ENCODE measurements at places on chromosomes 3 and 15.
A peak's percentile ranks its signal among the peaks of the same experiment; 100 is the strongest.

DNA sequence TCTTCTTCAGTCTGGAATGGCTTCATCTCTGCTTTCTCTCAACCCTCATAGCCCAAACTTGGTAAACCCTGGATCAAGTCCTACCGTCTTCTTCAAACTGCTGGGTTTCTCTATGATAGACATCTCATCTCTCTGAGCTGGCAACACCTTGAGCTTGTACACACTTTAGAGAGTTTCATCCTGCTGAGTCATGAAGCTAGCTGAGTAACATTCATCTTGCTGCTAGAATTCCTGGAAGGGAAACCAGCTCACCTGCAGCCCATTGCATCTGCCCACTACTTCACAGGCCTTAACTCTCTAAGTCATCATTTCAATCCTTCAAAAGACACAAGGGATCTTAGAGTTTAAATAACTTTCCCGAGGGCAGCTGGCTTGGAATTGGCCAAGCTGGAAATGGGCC, 175.5 kb upstream of the RORA start:
- no peak for DNase-seq

- no peak for DNase-seq
Measured at GRCh38 chr3:146139586-146140110, 21.3 kb downstream of the PLOD2 start.

GRCh38 chr3:96069065-96069464, 745.3 kb upstream of the EPHA6 start:
- DNase-seq: no peak

DNA sequence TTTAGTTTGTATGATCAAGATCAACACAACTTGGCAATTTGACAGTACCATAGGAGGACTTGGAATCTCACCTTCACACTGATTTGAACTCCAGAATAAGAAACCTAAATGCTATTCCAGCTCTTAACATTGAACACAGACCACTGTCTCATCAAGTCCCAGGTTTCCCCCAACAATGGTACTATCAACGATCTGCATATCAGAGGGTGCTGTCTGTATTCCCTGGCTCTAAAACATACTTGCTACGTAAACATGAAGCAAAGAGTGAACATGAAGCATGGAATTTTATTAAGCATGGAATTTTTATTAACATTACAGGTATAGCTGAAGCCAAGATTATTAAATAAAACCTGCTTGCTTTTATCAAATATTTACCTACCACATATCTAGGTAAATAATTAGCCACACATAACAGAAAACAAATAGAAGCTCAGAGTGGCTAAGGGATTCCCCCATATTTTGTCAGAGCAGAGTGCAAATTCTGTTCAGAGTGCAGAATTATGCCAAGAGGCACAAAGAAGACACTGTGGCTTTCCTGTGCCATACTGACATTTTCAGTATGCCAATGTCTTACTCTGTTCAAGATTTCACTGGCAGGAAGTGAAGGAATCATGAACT, 22.2 kb upstream of the RIOX2 start:
- no peak for DNase-seq

DNA sequence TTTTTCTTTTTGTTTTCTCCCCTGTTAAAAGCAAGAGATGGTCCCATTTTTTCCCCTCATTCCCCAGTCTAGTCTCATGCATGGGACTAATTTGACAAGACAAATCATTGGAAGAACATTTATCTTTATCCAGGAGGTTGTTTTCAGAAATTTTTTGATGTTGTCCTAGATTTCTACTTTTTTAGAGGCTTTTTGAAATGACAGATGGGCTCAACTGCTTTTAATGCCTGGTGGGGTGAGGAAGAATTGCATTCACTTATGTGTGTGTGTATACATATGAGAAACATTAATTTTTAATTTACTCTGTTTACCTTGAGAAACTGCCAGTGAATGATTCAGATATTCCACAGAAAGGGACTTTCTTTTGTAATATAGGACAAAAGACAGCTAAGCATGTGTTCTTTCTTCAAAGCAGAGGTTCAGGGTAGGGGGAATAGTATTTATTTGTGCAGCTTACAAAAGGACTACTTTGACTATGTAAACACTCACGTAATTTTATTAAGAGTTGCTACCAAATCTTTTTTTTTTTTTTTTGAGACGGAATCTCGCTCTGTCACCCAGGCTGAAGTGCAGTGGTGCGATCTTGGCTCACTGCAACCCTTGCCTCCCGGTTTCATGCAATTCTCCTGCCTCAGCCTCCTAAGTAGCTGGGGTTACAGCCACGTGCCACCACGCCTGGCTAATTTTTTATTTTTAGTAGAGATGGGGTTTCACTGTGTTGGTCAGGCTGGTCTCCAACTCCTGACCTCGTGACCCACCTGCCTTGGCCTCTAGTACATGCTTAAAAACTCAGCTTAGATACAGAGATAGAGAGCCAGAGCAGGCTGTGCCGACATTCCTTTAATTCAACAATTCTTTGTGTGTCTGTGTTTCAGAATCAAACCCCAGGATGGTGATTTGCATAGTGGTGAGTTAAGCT, 130.1 kb upstream of the RARB start:
- no peak for DNase-seq

GRCh38 chr3:53194210-53195065, 33.4 kb downstream of the PRKCD start:
- no peak for DNase-seq

- no peak for DNase-seq
Measured at GRCh38 chr3:18883571-18883970, 264.7 kb upstream of the KCNH8 start.

GRCh38 chr3:22979581-22979980, 223.5 kb upstream of the UBE2E2 start:
- DNase-seq: no peak

GRCh38 chr15:38540510-38540909, 24.1 kb downstream of the RASGRP1 start:
- DNase-seq: no peak

DNA sequence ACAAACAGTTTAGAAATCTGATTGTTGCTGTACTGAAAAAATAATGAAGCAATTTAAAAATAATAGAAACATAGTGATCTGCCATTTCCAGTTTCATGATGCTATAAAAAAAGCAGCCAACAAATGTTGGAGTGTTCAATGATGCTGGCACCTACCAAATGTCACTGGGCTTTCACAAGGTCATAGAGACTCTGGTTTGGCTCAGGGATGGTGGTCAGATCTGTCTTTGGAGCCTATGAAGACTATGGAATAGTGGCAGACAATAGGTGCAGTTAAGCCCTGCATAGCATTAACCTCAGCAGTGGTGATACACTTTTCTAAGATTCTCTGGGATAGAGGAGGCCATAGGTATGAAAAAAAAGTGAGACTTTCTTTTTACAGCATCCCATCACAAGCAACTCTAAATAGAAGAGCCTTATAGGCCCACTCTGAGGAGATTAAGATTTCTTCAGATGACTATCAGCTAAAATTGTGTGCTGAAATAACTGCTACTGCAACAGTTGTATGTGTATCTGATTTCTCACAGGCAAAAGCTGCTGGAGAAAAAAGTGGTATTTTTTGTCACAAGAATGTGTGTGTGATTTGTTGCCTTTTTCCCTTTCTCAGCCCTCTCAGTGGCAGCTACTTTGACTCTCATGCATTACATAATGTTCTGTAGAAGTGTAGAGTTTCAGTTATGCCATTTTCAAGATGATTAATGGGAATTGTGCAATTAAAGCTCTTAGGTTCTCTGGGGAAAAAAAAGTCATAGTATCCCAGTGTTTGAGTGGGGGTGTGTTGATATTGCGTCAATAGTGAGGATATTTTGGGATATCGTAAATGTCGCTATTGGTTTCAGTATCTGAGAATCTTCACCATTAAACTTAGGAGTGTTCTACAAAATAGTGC, 137.4 kb downstream of the MBNL1 start:
- DNase-seq: no peak

DNA sequence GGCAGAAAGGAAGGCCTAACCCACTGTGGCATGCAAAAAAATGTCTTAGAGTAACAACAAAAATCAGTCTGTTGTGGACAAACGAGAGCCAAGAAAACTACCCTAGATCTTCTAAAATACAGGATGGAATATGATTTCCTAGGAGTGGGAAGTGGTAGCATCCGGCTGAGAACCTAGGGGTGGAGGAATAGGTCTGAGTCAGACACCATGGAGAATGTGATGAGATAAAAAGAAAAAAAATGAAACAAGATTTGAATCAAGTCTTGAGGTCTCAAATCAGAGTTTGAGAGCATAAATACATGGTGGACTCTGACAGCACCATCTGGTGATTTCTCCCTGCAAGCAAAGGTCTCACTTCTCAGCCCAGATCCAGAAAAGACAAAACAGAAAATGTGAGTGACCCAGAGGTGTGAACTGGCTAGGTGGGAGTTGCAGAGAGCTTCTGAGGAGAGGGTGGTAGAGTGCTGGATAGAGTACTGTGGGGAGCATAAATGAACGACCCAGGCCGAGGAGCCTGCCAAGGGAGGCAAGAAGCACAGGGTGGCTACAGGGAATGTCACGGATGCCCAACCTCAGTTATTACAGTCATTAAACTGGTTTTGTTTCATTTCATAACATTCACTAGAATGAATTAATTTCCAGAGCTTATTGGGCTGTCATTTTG, 27.6 kb upstream of the VEPH1 start:
- no peak for DNase-seq

GRCh38 chr3:168030577-168030976, 65.1 kb downstream of the GOLIM4 start:
- no peak for DNase-seq

- DNase-seq: peak; percentile 48
Measured at GRCh38 chr15:60854858-60855564, 374.1 kb downstream of the RORA start.

DNA sequence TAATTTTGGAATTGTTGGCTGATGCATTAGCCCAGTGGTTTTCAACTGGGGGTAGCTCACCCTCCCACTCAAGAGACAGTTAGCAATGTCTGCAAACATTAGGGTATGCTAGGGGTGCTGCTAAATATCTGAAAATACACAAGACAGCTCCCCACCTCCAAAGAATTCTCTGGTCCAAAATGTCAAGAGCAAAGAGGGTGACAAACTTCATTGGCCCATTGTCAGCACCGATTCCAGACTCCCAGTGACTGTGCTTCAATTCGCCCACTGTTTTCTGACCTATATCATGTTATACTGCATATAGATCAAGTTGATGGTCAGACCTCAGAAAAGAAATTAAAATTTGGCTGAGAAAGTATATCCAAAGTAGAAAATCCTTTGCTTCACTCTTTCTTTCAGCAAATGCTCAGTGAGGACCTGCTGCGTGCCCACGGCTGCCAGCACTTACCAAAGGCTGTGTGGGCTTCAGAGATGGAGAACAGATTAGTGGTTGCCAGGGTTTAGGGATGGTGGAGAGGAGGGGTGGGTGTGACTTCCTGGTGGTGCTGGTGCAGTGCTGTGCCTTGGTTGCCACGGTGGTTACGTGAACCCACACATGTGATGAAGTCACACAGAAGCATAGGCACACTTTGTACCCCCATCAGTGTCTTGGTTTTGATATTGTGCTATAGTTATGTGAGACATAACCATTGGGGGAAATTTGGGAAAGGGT, 204.0 kb downstream of the PLCL2 start:
- DNase-seq: peak; percentile 31

- DNase-seq: no peak
Measured at GRCh38 chr3:157142315-157142714, 17.6 kb downstream of the CCNL1 start.

DNA sequence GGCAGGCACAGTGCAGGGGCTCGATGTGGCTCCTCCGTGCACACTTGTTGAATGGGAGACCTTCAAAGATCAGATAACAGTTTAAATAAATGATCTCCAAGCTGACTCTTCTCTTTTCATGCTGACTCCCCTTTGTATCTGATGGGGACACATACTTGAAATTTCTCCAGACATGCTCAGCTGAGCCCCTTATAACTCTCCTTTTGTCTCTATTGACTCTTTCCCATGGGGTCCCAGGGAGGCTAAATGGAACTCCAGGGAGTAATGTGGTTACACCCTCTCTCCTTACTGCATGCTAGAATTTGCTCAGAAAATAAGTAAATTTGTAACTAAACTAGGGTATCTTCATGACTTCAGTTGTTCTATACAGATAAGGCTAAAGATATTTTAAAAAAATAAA, 48.2 kb upstream of the TM4SF4 start:
- DNase-seq: no peak

DNA sequence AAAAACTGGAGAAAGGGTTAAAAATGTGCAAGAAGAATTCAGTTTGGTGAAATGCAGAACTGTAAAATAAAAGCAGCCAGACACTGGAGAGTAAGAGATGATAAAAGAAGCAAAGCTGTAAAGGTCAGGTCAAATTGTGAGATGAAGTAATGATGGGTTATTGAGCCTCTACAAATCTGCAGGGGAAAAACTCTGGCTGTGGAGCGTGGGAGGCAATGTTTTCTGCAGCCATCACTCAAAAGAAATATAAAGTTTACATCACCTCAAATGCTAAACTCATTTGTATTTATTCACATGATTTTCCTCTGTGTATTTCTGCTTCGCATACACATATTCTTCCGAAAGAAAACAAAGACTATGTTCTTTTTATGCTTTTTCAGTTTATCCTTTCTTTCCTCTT, 158.8 kb upstream of the GPR149 start:
- no peak for DNase-seq

DNA sequence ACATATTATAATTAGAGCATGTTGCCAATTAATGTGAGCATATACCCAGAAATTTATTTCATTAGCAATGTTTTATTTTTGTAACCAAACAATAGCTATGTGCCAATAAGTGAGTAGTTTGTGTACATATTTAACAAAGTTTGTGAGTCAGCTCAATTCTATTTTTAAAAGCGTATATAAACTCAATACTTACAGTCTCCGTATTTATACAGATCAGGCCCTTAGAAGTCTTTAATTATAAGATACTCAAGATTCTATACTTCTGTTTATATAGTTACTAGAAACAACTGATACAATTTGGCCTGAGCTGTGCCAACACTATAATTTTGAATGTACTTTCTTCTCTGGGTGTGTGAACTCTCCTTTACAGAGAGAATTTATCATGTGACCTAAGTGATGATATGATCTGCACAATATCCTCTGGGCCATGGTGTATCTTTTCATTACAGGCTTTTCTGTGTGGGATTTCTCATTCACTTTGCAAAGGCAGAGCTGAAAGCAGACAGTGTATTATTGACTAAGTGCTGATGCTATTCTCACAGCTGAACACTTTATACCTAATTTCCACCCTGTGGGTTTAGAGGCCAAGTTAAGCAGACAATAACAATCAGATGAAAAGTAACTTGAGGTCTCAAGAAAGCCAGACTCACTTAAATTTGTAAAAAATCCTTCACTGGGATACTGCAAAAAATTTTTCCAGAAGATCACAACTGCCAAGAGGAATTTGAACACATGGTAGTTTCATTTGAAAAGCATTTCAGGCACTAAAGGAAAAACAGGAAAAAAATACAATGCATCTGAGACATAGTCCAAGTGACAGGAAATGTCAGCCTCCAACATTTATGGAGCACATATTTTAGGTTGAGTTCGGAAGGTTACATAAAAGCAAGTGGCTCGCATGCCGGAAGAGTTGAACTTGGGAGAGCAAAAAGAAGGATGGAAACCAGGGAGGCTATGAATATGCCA, 277.9 kb upstream of the SEMA6D start:
- no peak for DNase-seq

- no peak for DNase-seq
Measured at GRCh38 chr3:127497676-127498075, 92.9 kb downstream of the TPRA1 start.

Data from activated CD4-positive, alpha-beta T cell treated with anti-CD3 and anti-CD28 coated beads for 36 hours (primary cell).